D341Med (cell line): ENCODE measurements at places on chromosomes 4 and X.

- DNase-seq: no peak
Observed at GRCh38 chr4:66606908-66607307, 936.6 kb upstream of the EPHA5 start.

GRCh38 chr4:182724414-182724813 is 192.8 kb downstream of the DCTD start:
- no peak for DNase-seq

DNA sequence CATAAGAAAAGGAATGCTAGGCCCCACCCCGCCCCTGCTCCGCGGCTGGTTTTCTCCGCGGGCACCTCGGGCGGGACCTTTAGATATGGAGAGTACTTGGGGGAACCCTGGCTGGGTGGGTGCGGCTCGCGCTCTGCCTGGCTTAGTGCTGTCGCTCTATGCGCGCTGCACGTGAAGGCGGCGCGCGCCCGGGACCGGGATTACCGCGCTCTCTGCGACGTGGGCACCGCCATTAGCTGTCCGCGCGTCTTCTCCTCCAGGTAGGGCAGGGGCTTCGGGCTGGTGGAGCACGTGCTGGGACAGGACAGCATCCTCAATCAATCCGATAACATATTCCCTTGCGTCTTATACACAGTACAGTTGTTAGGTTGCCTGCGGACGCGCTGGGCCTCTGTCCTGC is 56.0 kb downstream of the MAGEB10 start:
- no peak for DNase-seq

- no peak for DNase-seq
Observed at GRCh38 chr4:10622728-10623127, 61.8 kb downstream of the CLNK start.

DNA sequence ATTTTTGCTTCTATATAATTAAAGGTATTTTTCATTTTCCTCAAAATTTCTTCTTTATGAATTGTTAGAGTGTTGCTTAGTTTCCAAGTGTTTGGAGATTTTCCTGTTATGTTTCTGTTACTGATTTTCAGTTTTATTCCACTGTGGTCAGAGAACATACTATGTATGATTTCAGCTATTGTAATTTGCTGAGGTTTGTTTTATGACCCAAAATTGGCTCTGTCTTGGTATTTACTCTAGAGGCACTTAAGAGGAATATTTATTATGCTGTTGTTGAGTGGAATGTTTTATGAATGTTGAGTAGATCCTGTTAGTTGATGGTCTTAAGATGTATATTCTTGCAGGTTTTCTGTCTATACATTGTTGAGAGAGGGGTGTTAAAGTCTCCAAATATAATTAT is 263.5 kb downstream of the PABPC4L start:
- DNase-seq: no peak
